Fibroblast of skin of left quadriceps (primary cell): ENCODE measurements at places on chromosomes 11 and 22.

DNA sequence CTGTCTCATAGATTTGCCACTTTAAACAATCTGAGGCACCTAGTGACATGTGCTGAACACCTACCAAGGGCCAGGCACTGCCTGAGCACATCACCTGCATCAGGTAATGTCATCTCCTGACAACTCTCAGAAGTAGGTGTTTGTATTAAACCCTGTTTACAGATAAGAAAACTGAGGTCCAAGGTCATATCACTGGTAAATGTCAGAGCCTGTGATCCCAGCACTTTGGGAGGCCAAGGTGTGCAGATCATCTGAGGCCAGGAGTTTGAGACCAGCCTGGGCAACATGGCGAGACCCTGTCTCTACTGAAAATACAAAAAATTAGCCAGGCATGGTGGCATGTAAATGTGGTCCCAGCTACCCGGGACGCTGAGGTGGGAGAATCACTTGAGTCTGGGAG is 39.1 kb upstream of the ACCSL start:
- DNase-seq, result no peak

- no peak for DNase-seq
These were observed 102.4 kb upstream of the TIMP3 start for GRCh38 chr22:32699001-32699582.

DNA sequence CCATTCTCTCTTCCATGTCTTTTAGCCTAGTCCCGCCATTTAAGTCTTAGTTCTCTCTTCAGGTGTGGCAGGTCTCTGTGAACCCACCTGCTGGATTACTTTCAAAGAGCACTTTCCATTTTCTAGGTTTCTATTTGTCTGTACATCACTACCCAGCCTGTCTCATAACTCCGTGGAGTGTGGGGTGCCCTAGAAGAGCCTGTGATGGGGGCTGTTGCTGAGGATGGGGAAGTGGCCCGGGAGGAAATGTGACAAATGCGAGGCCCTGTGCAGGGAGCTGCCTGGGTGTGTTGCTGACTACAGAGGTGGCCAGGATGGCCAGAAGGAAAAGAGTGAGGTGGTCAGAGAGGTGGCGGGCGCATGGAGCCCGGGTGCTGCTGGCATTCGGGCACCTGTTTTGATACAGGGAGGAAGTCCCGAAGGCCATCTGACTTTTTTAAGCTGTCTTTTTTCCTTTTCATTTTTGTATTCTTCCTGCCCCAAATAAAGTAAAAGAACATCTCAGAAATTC is 10.7 kb downstream of the DGCR8 start:
- DNase-seq, result no peak

- DNase-seq, result no peak
These were observed 98.6 kb downstream of the TENM4 start for GRCh38 chr11:79342236-79342635.

GRCh38 chr11:64266339-64266738 is 15.0 kb downstream of the PLCB3 start:
- DNase-seq, result no peak

- DNase-seq, result no peak
These were observed 74.0 kb upstream of the TTC12 start for GRCh38 chr11:113240389-113240788.

DNA sequence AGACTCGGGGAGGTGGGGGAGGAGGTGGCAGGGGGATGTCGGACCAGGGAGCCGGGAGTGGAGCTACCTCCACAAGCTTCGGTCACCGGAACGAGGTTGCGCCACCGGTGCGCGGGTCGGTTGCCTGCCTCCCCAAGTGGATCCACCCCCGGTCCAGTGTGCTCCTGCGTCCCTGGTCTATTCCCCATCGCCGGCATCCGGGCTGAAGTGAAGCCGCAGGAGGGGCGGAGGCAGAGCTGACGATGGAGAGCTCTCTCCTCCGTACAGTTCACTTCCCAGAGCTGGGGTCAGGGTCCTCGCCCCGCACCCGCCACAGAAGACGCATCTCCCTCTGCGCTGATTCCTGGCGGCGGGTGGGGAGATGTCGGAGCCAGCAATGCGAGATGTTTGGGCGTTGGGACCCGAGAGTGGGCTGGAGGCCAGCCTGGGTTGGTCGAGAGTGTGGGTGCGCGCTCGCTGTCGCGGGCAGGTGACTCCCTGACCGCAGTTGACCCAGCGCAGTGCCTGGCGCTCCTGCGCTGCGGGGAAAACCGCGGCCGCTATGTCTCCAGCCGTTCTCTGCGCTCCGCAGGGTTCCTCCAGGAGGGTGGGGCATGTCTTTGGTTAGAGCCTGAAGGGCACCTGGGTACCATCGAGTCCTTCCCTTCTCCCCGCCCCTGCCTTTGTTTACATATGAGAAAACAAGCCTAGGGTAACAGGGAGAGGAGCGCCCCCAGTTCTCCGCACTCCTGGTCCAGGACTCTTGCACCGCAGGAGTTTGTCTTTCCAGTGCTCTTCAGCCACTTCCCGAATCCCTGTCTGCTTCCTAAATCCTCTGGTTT is 1.7 kb downstream of the C11orf96 start:
- no peak for DNase-seq

DNA sequence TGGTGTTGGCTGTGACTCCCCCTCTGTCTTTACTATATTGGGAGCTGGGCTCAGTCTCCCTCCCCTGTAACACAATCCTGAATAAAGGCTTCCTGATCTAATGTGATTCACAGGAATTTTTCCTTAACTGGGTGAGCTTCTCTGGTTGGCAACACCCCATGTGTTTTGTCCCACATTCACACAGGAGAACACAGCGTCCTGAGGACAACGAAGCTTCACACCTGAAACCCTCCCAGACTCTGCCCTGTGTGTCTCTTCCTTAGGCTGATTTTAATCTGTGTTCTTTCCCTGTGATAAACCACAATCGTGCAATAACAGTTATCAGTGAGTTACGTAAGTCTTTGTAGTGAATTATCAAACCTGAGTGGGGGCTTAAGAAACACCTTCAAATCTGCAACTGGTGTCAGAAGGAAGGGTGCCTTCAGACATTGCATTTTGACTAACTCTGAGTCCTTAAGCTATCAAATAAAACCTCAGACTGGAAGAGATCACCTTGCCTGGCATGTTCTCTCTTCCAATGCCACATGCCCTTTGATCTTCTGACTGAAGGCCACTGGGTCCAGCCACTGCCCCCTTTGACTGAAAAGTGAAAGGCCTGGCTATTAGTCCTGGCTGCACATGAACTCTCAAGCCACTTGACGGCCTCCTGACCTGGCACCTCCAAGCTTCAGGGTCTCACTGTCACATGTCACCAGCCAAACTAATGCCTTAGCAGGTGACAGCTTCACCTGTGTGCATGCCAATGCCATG is 17.3 kb downstream of the APOL3 start:
- no peak for DNase-seq

- no peak for DNase-seq
These were observed 44.7 kb downstream of the CSTF3 start for GRCh38 chr11:33116535-33116934.

DNA sequence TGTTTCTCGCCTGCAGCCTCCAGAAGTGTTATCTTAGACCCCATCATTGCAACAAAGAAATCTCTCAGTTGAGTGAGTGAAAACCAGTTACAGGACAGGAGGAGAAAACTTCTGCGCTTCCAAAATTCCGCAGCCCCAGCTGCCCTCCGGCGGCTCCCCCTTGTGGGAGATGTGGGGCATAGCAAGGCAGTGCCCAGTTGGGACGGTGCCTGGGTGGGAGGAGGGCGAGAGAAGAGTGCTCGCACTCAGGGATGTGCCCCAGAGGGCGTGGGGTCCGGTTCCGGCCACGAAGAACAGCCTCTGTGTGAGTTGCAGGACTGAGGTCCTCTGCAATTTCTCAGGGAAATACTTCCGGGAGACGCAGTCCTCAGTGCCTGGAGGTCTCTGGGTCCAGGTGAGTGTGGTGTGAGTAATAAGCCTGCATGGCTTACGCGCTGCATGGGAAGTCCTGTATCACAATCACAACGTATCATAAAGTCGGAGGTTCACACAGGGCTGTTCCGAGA is 87.0 kb upstream of the BLID start:
- peak; percentile 64 for DNase-seq

DNA sequence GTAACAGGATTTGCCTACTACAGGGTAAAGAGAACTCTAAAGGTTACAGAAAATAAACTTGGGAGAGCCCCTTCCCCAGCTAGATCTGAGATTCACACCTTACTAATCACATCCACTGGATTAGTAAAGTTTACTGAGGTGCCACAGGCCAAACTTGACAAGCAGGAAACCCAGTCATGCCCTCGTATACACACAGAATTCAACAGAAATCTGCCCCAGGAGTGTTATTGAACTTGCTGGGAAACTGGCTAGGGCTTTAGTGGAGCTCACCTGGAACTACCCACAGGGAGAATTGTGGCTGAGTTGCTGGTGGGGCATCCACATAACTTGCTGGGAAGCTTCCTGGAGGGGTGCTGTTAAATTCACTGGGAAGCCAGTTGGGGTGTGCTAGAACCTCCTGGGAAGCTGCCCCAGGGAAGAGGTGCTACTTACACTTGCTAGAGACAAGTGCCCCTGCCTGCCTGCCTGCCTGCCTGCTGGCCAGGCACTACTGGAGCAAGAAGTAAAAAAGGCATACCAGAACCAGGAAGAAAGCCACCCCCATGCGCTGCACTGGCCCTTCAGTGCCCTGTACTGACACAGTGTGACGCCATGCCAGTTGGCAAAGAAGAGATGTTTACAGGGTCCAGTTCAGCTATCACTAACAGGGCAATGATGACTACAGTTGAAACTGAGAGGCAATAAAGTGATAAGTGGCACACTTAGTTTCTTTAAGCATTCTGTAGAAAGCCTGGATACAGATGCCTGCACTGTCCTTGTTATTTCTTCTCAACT is 106.5 kb downstream of the ALX4 start:
- no peak for DNase-seq

- DNase-seq, result no peak
These were observed 2.9 kb downstream of the AMBRA1 start for GRCh38 chr11:46590740-46591605.

DNA sequence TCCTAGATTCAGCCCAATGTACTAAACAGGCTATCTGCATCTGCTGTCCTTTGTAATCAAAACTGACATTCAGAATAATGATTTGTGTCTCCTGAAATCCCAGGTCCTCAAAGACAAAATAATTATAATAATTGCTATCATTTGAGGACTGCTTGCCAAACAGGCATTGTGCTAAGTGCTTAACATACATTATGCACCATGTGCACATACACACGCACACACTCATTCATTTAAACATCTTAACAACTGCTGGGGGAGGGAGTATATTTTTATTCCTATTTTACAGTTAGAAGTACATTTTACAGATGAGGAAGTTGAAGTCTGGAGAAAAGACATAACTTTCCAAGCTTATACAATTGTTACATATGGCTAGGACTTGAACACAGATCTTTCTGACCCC is 308.0 kb upstream of the ZC3H12C start:
- no peak for DNase-seq

- DNase-seq, result no peak
These were observed 83.6 kb upstream of the CRTAM start for GRCh38 chr11:122754553-122755322.

GRCh38 chr11:60767388-60767811 is 10.7 kb downstream of the MS4A15 start:
- DNase-seq, result no peak

DNA sequence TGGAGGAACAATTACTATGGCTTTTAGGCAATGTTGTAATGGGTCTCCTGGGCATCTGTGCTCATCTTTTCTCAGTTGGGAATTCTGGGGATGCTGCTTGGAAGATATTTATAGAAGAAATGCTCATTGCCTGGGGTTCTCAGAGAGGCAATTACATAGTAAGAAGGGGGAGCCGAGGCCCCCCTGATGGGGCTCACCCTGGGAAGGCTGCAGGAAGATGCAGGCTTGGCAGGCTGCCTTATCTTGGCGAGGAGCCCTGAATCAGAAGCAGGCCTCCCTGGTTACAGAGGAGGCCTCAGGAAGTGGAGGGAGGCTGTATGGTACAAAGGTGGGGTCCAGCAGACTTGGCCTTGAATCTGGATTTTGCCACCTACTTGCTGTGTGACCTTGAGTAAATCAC is 60.6 kb upstream of the CRYBB3 start:
- no peak for DNase-seq

- DNase-seq, result no peak
These were observed at the start of gene RAB38 for GRCh38 chr11:88174709-88175568. TSS of gene RAB38 (minus strand) at chr11:88175443. CDS start at chr11:88175384, 59 bp downstream.

DNA sequence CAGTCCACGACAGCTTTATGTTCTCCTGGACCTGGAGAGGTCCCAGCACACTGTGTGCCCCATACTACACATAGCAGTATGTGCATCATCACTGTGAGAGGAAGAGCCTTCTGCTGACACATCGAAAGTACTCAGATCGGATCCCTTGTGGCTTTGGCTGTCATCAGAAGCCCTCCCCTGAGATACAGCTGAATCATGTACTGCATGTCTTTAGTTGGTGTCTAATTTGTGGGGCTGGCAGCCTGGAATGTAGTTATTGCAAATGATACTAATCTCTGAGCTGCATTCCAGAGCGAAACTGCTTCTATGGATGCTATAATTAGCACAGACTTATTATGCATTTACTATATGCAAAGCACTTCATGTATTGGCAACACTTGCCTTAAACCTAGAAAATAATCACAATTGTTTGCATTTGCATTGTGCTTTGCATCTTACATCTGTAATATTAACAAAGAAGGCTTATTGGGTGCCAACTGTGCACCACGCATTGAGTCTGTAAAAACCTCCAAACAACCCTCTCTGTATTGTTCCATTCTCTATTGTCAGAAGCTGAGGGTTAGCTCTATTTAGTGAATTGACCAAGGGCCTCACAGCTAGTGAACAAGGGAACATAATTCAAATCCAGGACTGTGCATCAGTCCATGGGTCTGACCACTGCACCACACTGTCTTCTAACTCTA is 89.2 kb upstream of the CRTAM start:
- peak; percentile 95 for DNase-seq

DNA sequence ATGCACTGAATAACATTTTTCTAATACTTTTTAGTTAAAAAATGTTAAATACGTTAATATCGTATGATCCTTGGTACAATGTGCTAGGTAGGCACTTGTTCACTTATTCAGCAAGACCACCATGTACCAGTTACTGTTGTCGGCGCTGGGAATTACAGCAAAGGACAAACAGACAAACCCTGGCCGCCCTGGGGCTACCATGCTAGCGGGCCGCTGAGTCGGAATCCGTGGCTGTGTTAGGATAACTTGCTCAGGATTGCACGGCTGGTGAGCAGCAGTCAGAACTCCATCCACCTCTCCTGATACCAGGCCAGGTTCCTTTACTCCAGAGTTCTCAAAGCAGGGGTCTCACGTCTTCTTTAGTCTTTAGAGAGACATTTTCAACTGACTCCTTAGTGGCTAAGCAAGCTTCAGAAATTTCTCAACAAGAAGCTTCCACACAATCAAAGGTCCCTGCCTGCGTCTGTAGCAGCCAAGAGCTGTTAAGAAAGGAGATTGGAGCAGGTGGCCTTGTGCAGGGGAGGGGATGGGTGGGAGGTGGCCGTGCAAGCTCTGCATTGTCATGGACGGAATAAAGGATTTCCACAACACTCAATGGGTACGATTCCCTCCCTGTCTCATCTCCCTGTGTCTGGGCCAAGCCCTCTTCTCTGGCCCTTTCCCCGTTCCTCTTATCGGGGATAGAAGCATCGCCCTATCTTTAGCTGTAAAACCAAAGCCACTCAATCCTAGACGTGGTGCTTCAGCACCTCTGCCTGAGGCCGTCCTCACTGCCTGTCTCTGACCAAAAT is 39.8 kb upstream of the NNMT start:
- no peak for DNase-seq

- DNase-seq, result no peak
These were observed 75.1 kb upstream of the ARFGAP3 start for GRCh38 chr22:42932197-42932519.
